ENCODE measurements at places on chromosomes 12 and 14.

- DNase-seq = no peak
These were observed 18.0 kb upstream of the ANKRD33 start for GRCh38 chr12:51869931-51870330.

GRCh38 chr14:58699681-58700205 lies 62.0 kb downstream of the DACT1 start:
- no peak for DNase-seq

GRCh38 chr12:43336962-43337555 lies 214.9 kb downstream of the ADAMTS20 start:
- no peak for DNase-seq

GRCh38 chr12:116263844-116264243 lies 13.6 kb downstream of the MED13L start:
- DNase-seq = no peak

DNA sequence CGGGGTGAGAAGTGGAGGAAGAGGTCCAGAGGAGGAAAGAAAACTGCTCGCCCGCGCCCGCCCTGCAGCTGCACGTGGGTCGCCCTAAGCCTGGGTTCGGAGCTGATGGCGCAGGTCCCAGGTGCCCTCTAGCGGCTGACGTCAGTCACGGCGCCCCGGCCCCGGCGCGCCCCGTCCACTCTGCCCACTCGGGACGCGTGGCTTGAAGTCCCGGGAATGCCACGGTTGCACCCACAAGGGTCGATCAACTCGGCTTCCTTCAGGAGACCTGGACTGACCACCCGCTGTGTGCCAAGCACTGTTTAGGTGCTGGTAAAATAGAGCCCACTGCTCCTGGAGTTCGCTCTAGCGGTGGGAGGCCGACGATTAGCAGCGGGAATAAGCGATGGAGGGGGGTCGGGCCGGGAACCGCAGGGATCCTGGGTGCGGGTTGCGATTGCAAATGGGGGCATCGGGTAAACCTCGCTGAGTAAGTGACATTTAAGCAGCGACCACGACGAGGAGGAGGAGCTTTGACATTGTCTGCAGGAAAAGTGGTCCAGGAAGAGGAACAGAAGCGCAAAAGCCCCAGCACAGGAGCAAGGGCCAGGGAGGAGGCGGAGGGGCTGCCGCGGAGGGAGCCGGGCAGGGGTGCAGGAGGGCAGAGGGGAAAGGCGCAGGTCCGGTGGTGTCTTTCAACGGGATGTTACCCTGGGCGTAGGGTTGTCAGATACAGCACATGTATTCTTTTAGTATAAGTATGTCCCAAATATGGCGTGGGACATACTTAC lies 5.1 kb upstream of the ZNF839 start:
- peak; percentile 86 for DNase-seq

DNA sequence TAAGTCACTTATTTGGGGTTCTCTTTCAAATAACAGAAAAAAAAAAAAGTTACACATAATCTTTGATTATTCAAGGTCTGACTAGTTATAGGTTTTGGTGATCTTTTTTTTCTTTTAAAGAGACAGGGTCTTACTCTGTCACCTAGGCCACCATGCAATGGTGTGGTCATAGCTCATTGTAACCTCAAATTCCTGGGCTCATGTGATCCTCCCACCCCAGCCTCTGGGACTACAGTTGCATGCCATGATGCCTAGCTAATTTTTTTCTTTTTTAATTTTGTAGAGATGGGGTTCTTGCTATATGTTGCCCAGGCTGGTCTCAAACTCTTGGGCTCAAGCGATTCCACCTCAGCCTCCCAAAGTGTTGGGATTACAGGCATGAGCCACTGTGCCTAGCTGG lies 56.5 kb upstream of the CFL2 start:
- DNase-seq = no peak

All from body of pancreas (tissue), 4 donors.